Astrocyte (in vitro differentiated cells and primary cell): ENCODE measurements at places on chromosomes 5 and 9. TPM values are rescaled to one million over a fixed set of nuclear protein-coding genes. Genes with fewer than 3 reads are reported as not detected.

- DNase-seq = no peak
- no peak overlapping the region for H3K27ac ChIP-seq
- H3K4me1 ChIP-seq = no peaks in the 10 kb centered on the region
- H3K27me3 ChIP-seq = peaks cover 4% of the 10 kb centered on the region
Observed at GRCh38 chr5:116740771-116741170, 166.1 kb upstream of the SEMA6A start.

The ROR2 gene
- total RNA-seq = 4.9 and 11.6 TPM in 2 replicates

The HCN1 gene
- 0.11 and 0.17 TPM in 2 replicates for total RNA-seq

The PCDH12 gene
- total RNA-seq = 0.02 TPM in 1 of 2 replicates, not detected in the other

DNA sequence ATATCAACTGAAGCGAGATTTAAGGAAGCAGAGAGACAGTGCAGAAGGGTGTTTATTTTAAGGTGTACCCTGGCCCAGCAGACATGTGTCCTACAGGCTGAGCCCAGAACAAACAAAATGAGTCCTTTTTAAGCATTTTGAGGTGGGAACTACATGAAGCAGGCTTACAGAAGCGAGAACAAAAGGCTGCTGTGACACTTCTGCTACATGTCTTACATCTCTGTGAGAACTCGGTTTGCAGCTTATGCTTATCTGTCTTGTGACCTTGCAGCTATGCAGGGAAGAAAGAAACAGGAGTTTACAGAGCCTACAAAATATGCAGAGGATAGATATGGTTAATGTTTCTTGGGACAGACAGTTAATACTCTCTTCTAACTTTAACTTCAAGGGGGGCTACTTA is 295.9 kb downstream of the CEMIP2 start:
- DNase-seq = no peak
- no peak overlapping the region for H3K27ac ChIP-seq
- H3K4me1 ChIP-seq = no peaks in the 10 kb centered on the region
- no peaks in the 10 kb centered on the region for H3K36me3 ChIP-seq
- no peak overlapping the region for H3K4me3 ChIP-seq
